ENCODE measurements at places on chromosomes 13 and 19.

DNA sequence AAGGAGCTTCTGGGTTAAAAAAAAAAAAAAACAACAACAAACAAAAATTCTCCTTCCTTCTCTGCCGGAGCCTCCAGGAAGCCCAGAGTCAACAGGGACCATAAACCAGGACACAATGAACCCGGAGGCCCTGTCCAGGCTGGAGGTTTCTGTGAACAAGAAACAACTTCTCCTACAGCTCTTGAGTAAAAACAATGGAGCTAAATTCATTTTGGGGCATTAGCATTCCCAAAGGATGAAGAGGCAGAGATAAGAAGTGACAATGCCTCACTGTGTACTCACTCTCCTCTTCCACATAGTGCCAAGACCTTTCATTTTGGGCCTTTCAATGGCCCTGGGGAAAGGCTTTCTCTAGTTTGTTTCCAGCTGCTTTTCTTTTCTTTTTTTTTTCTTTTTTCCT, 9.0 kb downstream of the RHPN2 start:
- DNase-seq = no peak

GRCh38 chr19:54792814-54793213, 10.6 kb upstream of the KIR2DL4 start:
- DNase-seq = no peak

GRCh38 chr13:60152904-60153303, 10.8 kb downstream of the DIAPH3 start:
- no peak for DNase-seq

DNA sequence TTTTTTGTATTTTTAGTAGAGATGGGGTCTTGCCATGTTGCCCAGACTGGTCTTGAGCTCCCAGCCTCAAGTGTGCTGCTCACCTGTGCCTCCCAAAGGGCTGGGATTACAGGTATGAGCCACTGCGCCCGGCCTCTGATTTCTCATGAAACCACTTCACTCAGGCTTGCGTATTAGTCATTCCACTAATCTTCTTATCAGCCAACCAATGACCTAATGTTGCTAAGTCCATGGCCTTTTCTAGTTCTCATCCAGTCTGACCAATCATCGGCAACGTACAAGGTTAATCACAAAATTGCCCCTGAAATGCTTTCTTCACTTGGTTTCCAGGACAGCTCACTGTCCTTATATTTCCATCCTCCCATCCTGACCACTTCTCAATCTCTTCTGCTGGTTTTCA, 605.3 kb upstream of the SLC10A2 start:
- no peak for DNase-seq

GRCh38 chr13:81148822-81149221, 807.9 kb upstream of the SPRY2 start:
- DNase-seq = no peak

- no peak for DNase-seq
Measured at GRCh38 chr19:8334458-8335342, 8.4 kb downstream of the KANK3 start.

GRCh38 chr19:33152176-33152575, 20.3 kb downstream of the WDR88 start:
- DNase-seq = no peak

DNA sequence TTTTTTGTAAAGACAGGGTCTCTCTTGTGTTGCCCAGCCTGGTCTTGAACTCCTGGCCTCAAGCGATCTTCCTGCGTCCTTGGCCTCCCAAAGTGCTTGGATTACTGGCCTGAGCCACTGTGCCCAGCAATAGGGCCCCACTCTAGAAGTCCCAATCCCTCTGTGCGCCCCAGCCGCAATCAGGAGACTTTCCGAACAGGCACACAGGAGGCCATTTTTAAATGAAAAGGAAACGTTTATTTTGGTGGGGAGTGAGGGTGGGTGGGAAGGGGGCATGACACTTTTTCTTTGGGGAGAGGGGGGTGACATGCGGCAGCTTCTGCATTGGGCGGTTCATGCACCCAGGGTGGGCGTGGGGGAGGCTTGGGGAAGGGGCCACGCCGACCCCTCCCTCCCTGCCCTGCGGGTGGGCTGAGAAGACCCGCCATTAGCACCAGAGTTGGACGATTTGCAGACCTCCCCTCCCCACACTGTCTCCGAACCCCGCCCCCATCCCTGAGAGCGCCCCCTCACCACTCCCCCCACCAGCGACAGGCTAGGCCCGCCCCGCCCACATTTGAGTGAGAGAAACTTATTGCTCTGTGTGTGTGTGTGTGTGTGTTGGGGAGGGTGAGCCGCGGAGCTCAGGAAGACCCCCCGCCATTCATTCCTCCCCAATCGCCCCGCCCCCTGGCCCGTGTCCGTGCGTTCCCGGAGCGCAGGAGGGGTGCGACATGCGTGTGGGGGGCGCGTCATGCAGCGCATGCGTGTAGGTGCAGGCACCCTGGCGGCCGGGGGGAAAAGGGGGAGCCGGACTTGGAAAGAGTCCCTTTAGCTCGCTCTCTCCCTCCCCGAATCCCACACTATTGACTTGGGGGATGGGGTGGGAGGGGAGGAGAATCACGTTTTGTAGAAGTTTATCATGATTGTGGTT, 17.2 kb downstream of the KCNC3 start:
- no peak for DNase-seq
